Inflammatory macrophage treated with lipopolysaccharide for 4 hours (primary cell): ENCODE measurements at places on chromosomes 2 and 18.

GRCh38 chr2:166573391-166573790, 79.3 kb upstream of the SCN7A start:
- DNase-seq, result no peak

DNA sequence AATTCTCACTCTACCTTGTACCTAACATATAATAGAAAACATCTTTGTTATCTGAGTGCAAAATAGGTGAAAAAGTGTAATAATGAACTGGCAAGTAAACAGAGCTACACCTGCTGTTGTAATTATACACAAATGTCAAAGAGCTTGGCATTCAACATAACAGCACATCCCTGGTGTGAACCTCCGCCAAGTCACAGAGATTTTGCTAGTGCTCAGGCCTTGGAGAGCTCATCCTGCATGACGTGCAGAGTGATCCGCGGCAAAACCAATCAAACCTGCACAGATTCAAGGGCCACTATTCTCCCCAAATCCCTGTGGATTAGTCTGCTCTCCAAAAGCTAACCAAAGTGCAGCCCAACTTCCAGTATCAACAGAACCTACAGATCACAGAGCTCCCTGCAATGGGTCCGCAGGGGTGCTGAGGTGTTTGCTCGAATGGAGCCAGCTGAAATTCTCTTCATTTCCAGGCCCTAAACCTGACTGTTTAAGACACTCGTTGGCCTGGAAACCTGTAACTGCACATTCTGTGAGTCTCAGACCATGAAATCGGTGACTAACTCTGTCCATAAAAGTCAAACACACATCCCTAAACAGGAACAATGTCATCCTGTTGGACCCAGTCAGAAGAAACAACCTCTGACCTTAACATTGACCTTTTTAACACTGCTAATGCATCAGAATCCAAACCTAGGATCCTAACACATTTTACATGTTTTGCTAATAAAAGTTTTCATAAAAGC, 111.8 kb downstream of the EPB41L3 start:
- DNase-seq, result no peak

DNA sequence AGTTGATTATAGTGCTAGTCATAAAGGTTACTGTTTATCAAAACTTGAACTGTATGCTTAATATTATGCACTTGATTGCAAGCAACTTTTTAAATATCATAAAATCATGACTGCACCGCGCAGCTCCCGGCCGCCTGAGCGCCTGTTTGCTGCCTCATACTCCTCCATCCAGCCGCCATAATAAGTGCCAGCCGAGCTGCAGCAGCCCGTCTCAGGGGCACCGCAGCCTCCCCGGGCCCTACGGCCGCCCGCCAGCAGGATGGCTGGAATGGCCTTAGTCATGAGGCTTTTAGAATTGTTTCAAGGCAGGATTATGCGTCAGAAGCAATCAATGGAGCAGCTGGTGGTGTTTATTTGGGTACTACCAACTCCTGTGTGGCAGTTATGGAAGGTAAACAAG, 337.2 kb downstream of the PAX3 start:
- no peak for DNase-seq

- no peak for DNase-seq
Measured at GRCh38 chr2:236956641-236957040, 129.0 kb upstream of the COPS8 start.
